ENCODE measurements at places on chromosomes 3 and 15.

DNA sequence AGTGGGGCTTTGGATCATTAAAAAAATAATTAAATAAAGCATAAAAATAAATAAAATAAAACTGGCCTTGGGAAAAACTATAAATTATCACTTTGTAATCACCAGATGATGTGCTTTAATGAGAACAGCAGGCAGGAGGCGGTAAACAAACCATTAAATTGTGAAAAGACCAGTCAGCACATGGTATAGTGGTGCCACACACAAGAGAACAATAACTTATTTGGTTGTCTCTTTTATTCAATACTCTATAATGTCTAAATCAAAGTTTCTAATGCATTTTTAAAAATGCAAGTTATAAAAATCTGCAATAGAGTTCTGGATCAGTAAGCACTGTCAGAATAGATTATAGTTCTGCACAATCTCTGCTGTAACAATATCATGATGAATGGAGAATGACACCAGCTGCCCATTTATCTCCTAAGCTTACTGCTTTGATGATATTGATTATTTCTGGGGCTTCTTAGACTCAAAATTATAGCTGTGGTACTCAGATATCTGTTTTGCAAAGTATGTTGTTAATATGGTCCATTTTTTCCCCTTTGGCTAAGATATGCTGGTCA lies 259.3 kb downstream of the NAALADL2 start:
- DNase-seq: no peak

DNA sequence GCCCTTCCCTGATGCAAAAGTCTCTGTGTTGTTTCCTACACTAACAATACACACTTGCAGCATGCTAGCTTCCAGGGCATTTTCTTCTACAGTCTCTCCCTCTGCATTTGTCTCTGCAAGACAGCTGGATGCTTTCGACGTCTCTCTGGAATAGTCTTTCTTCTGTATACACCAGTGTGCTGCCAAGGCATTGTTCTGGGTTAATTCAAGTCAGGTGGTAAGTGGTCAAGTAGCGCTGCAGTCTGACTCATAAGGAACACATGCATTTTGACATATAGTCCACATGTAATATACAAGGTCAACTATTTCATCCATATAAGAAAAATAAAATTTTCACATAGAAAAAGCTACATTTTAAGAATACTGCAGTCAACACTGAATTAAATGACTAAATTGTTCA lies 92.7 kb downstream of the MYLK start:
- no peak for DNase-seq

GRCh38 chr3:165643425-165643824 lies 193.8 kb downstream of the BCHE start:
- no peak for DNase-seq

DNA sequence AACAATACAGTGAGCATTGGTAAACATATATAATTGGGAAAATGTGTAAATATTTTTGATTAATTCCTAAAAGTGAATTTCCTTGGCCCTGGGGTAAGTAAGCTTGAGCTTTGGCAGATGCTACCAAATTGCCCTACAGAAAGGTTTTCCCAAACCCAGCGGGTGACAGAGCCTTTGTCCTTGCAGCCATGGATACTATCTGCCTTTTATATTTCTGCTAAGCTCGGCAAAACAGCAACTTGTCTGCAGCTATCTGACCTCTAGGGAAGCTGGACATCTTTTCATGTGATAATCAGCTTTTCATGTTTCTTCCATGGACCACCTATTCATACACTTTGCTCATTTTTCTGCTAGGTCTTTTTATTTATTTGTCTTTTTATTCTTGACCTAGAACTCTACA lies 64.7 kb upstream of the SEC22A start:
- no peak for DNase-seq

- DNase-seq: no peak
Observed at GRCh38 chr3:16346413-16347081, 81.5 kb downstream of the OXNAD1 start.

DNA sequence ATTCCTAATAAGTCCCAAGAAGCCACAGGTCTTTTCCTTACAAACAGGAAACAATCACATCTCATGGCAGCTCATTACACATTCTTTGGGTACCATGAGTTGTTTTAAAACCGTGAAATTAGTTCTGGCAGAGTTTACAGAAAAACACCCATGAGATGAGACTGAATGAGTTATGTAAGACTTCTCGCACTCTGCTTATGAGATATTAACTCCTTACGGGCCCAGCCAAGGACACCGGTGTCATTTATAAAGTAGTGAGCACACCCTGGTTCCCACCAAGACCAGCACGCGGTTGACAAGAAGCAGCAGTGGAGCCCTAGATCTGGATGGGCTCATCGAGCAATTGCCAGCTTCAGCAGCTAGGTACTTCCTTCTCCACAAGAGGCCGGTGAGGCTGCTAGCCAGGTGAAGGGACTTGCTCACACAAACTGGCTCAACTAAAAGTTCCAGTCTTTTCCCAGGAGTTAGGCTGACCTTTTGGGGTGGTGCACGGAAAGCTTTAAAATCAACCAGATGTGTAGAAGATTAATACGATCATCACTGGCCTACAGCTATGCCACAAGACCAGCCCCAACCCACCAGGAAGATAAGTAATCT lies 318.6 kb upstream of the ICE2 start:
- DNase-seq: no peak

DNA sequence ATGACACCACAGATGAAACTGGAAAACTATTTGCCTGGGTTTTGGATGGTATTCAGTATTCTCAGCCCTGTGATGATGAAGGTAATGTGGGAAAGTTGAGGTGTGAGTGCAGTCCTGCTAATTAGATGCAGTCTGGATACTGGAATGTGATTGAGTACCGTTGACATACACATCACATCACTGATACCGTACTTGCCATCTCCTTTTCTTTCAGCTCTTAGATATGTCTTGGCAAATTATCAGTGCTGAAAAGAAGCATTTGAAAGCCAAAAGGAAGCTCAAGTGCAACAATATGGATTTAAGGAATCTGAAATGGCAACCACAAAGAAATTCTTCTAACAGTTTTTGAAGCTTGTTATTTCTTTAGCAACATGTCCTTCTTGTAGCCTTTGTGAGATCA lies 381.4 kb upstream of the TGFBR2 start:
- DNase-seq: no peak

GRCh38 chr3:181726351-181727330 lies 14.9 kb downstream of the SOX2 start:
- DNase-seq: no peak
